ENCODE measurements at places on chromosomes 13 and 19. TPM values are rescaled to one million over a fixed set of nuclear protein-coding genes. Genes with fewer than 3 reads are reported as not detected.

GRCh38 chr13:95146486-95146885 is 154.8 kb downstream of the ABCC4 start:
- no peak overlapping the region for H3K4me3 ChIP-seq
- no peak overlapping the region for H3K27ac ChIP-seq
- H3K27me3 ChIP-seq = no peaks in the 10 kb centered on the region
- no peaks in the 10 kb centered on the region for H3K36me3 ChIP-seq

DNA sequence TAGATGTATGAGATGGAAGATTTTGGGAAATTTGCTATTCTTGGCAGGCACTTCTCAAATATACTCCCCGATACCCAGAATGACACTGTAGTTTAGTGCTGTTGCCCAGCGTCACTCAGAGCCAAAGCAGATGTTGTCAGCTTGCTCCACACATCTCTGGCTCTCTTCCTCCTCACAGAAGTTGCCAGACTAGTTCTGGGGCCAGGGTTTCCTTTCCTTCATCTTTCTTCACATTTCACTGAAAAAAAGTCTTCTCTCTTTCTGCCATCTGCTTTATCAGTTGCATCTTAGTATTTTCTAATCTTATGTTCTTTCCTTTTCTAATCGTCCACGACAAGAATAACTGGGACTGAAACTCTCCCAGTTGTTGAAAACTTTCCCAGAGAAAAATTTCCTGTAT is 251.4 kb downstream of the RGCC start:
- no peak overlapping the region for H3K27ac ChIP-seq
- no peak for DNase-seq
- H3K27me3 ChIP-seq = no peaks in the 10 kb centered on the region
- no peaks in the 10 kb centered on the region for H3K36me3 ChIP-seq

- DNase-seq = no peak
- H3K27me3 ChIP-seq = no peaks in the 10 kb centered on the region
- peaks cover 13% of the 10 kb centered on the region for H3K4me1 ChIP-seq
- no peak overlapping the region for H3K27ac ChIP-seq
- H3K36me3 ChIP-seq = peaks cover 1% of the 10 kb centered on the region
These were observed 3.0 kb downstream of the CERS4 start for GRCh38 chr19:8212212-8212611.

DNA sequence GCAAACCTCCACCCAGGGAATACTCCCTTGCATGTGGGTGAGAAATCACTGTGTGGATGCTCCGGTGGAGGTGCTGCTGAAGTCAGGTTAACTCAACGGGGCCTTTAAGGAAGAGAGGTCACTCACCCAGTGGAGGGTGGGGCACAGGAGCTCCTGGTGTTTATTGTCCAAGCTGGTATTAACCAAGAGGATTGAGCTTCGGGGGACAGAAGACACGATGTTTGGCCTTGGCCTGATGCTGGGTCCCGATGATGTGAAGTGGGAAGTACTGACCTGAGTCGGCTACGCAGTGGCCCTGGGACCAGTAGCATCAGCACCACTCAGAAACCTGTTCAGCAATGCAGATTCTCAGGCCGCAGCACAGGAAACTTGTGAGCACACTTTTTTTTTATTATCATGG is 85.7 kb upstream of the WASF3 start:
- H3K27ac ChIP-seq = no peak overlapping the region
- no peaks in the 10 kb centered on the region for H3K27me3 ChIP-seq
- no peak overlapping the region for H3K4me3 ChIP-seq

DNA sequence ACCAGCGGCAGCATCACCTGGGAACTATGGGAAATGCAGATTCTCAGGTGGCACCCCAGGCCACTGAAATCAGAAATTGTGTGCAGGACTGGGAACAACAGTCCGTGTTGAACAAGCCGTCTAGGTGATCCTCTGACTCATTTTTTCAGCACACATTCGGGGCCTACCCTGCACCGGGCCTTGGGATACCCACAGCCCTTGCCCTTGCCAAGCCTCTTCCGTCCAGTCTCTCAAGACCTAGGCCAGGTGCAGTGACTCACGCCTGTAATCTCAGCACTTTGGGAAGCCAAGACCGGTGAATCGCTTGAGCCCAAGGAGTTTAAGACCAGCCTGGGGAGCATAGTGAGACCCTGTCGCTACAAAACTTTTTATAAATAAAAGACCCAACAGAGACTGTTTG is 18.3 kb downstream of the TGFB1 start:
- H3K4me1 ChIP-seq = no peaks in the 10 kb centered on the region
- H3K36me3 ChIP-seq = peaks cover 23% of the 10 kb centered on the region
- H3K27me3 ChIP-seq = no peaks in the 10 kb centered on the region
- DNase-seq = no peak
- no peak overlapping the region for H3K27ac ChIP-seq

PDX1 gene
- not detected for polyA plus RNA-seq

All from keratinocyte (primary cell).